T-helper 17 cell (primary cell): ENCODE measurements at places on chromosomes 4 and X. TPM values are rescaled to one million over a fixed set of nuclear protein-coding genes. Genes with fewer than 3 reads are reported as not detected.
A peak's percentile ranks its signal among the peaks of the same experiment; 100 is the strongest.

GRCh38 chr4:172721659-172722058 is 447.0 kb upstream of the GALNT7 start:
- H3K4me3 ChIP-seq, result no peak overlapping the region
- no peaks in the 10 kb centered on the region for H3K36me3 ChIP-seq
- H3K27me3 ChIP-seq, result no peaks in the 10 kb centered on the region
- DNase-seq, result no peak
- no peak overlapping the region for H3K27ac ChIP-seq
- H3K4me1 ChIP-seq, result no peaks in the 10 kb centered on the region

DNA sequence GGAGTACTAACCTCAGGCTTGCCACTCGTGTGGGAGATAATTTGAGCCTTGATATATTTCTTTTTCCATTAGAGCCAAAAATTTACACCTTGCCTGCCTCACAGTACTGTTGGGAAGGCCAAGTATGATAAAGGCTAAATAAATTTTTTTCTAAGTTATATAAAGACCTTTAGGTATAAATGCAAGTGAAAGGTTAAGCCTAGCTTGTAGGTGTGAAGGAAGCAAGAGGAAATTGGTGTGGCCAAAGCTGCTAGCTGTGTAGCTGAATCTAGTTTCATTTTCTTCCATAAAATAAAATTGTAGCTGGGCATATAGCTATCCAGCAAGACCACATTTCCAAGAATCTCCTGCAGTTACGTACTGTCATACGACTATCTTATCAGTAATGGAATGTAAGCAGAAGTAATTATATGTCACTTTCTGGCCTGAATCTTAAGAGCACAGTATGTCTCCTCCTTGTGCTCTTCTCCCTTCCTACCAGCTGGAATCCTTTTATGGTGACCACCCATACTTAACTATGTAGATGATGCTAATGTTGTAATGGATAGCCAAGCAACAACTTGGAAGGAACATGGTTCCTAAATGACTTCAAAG is 14.3 kb upstream of the GABRE start:
- no peak for DNase-seq
- no peaks in the 10 kb centered on the region for H3K36me3 ChIP-seq
- no peak overlapping the region for H3K4me3 ChIP-seq
- no peaks in the 10 kb centered on the region for H3K27me3 ChIP-seq

RIBC1 gene
- total RNA-seq, result 1.6 TPM

- H3K4me3 ChIP-seq, result peak overlapping the region; percentile 9
- no peak for DNase-seq
- H3K36me3 ChIP-seq, result peaks cover 13% of the 10 kb centered on the region
- no peaks in the 10 kb centered on the region for H3K27me3 ChIP-seq
These were observed 107.0 kb downstream of the NFKB1 start for GRCh38 chr4:102608190-102608589.
